ENCODE measurements at places on chromosomes 4 and X.

DNA sequence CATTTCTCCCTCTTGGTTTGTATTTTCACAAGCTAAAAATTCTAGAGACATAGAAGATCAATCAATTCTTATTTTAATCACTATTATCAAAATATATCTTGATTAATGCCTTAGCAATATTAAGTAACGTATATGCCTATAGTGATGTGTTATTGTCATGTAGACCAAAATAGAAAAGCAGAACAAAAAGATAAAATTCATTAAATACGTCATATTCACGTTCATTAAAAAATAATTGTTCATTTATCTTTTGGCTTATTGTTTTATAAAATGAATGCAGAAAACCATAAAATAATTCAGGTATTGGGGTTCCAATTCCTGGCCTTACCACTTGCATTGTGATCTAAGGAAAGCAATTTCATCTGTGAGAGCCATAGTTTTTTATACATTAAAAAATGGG, 72.2 kb downstream of the AMELX start:
- no peak for DNase-seq

DNA sequence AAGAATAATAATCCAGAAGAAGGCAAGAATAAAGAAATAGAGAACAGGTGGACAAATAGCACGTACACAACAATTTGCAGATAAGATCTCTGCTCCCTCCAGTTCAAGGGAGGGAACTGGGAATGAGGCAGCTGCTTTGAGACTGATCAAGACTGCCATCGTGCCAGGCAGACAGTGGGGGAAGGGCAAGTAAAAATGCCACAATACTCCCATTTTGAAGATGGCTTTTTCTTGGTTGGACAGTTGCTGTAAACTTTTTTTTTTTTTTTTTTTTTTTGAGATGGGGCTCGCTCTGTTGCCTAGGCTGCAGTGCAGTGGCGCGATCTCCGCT, 17.2 kb downstream of the USP11 start:
- no peak for DNase-seq

DNA sequence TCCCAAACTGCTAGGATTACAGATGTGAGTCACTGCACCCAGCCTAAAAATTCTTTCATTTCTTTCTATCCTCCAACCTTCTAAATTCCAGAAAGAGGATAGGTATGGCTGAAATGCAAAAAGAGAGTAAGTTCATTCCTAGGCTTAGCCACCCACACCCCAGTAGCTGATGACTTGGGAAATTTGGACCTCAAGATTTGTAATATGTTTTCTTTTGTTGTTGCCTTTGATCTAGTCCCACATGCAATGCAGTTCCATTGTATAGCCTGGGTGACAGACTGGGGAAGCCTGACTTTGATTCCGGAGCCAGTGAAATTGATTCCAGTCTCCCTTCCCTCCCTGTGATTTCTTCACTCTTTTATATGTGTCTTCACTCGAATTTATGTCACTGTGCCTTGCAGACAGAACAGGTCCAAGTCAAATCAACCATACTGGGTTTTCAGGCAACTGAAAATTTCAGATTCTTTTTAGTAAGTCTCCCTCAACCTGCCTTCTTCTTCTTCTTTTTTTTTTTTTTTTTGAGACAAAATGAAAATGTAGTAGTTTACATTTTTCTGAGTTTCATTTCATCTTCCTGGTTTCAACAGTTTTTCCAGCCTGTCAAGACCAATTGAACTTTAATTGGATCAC, 176.2 kb upstream of the RBPJ start:
- DNase-seq = no peak

DNA sequence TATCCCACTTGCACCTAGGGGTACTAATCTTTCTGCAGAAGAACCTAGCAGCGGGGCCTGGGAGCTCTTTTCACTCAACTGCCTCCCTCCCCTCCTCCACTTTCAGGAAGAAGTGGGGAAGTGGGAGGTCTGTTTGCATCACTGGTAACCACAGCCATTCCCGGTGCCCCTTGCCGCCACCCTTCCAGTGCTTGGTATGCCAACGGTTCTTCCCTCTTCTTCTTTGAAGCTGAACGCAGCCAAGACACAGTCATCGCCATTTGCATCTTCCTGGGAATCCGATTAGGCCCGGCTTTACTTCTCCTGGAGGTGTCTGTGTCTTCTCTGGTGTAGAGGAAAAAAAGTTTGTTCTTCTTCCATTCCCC, 47.2 kb upstream of the RBPJ start:
- no peak for DNase-seq

- DNase-seq = no peak
Observed at GRCh38 chr4:8514391-8514790, 65.8 kb upstream of the GPR78 start.

DNA sequence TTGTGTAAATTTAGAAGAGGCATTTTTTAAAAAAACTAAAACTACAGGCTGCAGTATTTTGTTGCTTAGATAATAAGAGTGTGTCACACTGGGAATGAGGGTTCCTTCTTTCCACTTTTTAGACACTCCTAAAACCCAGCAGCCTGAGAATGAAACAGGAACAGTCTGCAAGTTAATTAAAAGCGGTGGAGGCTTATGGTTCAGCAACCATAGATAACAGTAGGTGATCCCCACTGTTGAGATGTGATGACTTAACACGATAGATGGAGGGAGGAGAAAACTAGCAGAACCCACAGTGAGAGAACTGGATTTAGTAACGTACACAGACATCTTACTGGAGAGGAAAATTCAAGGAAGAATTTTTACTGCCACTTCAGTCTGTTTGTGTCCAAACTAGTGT, 767.3 kb downstream of the C4orf33 start:
- no peak for DNase-seq

- no peak for DNase-seq
Observed at GRCh38 chrX:24870143-24870542, 145.6 kb downstream of the ARX start.

GRCh38 chrX:74318672-74319071, 14.7 kb downstream of the ZCCHC13 start:
- no peak for DNase-seq

GRCh38 chr4:129994715-129995114, 898.8 kb downstream of the C4orf33 start:
- DNase-seq = no peak

DNA sequence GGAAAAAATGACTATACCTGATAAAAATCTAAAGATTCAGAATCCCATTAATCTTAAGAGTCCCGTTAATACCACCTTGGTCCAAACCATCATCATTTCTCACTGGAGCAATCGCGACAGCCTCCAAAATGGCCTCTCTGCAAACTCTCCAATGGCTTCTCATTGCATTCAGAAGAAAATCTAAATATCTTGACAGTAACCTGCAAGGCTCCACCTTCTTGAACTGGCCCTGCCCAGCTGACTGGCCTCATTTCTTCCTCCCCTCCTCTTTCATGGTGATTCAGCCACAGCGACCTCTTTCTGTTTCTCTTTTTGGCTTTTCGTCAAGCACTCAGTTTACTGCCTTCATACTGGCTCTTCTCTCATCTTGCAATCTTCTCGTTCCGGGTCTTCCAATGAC, 56.2 kb upstream of the GPRIN3 start:
- DNase-seq = no peak

DNA sequence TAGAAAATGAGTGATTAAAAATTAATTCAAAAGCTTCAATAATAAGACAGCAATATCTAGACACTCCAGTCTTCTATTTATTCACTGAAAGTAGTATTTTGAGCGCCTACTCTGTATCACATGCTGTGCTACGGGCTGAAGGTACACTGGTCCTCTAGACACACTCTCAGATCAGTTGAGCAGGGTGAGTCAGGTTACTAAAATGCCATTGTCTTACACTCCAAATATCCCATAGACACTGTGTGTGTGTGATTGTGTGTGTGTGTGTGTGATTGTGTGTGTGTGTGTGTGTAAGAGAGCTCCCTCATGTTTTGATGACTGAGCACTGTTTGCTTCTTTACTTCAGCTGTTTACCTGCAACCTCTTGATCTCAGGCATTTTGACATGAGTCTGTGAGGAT, 342.8 kb upstream of the BOD1L1 start:
- no peak for DNase-seq

DNA sequence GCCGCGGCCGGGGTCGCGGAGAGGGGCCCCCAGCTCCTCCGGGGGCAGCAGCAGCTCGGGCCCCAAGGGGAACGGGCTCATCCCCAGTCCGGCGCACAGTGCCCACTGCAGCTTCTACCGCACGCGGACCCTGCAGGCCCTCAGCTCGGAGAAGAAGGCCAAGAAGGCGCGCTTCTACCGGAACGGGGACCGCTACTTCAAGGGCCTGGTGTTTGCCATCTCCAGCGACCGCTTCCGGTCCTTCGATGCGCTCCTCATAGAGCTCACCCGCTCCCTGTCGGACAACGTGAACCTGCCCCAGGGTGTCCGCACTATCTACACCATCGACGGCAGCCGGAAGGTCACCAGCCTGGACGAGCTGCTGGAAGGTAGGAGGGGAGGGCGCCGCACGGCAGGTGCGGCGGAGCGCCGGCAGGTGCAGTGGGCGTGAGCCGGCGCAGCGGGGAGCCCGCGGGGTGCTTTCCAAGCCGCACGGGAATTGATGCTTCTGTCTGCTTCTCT, 886 bp downstream of the DCLK2 start:
- no peak for DNase-seq

Data from stimulated activated CD4-positive, alpha-beta T cell treated with anti-CD3 and anti-CD28 coated beads, Interleukin-4, amount 100 ng/mL, for 4 hours (primary cell).